ENCODE measurements at places on chromosomes 13 and 19.
A peak's percentile ranks its signal among the peaks of the same experiment; 100 is the strongest.

DNA sequence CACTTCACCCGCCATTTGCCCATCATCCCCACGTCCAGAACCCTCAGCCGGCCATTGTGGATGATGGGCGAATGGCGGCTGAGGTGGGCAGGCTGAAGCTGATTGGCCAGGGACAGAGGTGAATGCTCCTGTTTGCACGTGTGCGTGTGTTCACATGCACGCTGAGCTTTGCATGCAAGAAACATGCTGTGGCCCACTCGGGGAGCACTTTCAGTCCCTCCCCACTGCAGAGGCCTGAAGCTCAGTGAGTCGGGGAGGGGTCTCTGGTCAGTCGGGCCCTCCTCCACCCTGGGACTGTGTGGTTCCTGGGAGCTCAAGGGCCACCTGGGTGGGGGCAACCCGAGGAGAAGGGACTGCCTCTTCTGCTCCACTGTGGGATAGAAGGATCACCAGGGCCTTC is 24.9 kb downstream of the CEBPA start:
- DNase-seq: no peak

- no peak for DNase-seq
These were observed 36.5 kb downstream of the TSHZ3 start for GRCh38 chr19:31312677-31313244.

- no peak for DNase-seq
These were observed 8.2 kb downstream of the PROZ start for GRCh38 chr13:113166681-113167080.

DNA sequence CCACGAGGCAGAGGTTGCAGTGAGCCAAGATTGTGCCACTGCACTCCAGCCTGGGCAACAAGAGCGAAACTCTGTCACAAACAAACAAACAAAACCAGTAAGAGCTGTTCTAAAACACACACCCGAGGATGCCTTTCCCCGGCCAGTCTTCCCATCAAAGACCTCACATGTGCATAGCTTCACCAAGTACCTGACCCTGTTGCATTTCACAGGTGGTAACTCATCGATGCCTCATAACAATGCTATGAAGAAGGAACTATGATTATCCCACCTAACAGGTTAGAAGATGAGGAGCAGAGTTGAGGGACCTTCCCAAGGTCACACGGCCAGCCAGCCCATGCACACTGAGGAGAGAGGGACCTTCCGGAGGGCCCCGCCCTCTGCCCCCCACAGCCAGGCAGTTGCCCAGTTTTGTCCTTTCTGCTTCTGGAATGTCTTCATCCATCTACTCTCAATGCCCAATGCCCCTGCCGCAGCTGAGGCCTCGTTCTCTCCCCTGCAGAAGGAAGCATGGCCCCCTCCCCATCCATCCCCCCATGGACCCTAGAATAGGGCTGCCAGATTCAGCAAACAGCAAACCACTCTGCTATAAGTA is 16.8 kb upstream of the LENG8 start:
- no peak for DNase-seq

- DNase-seq: peak; percentile 30
These were observed 13.6 kb upstream of the ZNF611 start for GRCh38 chr19:52748336-52748950.

DNA sequence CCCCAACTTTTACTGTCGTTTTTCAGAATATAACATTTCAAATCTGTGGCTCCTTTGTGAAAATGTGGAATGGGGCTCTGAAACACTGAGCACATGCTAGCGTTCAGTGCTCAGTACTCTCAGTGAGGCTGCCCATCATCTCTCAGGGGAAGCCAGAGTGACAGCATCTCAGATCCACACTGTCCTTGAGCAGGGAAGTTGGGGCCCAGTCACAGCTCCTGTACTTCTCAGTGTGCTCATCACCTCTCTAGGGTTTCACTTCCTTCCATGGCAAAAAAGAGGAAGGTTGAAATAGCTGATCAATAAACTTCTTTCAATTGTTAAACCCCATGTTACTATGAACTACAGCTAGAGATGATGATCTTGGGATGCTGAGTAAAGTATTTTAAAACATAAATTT is 565.9 kb upstream of the SPRY2 start:
- no peak for DNase-seq

- no peak for DNase-seq
These were observed 193.3 kb downstream of the SLC7A1 start for GRCh38 chr13:29402166-29402636.

DNA sequence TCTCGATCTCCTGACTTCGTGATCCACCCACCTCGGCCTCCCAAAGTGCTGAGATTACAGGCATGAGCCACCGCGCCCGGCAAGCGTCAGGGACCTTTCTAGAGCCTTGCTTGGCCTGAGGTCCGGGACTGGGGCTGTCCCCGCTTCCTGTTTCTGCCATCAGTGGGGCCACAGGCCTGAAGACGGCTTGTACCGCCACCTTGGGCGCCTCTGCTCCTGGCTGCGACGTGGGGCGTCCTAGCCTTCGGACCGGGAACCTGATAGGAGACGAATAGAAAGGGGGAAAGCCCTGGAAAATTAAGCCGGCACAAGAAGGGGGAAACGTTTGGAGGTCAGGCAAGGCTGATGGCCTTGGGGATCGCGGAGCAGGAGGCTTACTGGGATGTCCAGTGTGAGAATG is 35.1 kb downstream of the RNF6 start:
- no peak for DNase-seq

DNA sequence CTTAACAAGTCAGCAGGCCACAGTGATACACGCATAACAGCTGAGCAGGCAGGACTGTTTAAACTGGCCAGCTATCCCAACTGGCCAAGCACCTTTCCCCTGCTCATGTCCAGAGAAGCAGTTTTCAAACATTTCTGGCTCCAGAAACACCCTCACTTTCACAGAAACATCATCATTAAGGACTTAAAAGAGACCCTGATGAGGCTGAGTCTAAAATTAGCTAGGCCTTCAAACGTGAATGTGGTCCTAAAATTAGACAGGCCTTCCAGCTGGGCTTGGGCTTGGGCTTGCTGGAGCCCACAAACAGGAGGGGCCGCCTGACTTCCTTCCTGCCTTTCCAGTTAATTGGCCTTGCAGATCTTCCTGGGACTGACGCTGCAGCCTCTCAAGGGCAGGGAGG is 334.2 kb downstream of the DNAJC15 start:
- no peak for DNase-seq

- no peak for DNase-seq
These were observed 34.4 kb downstream of the PIP5K1C start for GRCh38 chr19:3665681-3666544.

GRCh38 chr13:25302121-25302520 is 696 bp downstream of the NUP58 start:
- no peak for DNase-seq

DNA sequence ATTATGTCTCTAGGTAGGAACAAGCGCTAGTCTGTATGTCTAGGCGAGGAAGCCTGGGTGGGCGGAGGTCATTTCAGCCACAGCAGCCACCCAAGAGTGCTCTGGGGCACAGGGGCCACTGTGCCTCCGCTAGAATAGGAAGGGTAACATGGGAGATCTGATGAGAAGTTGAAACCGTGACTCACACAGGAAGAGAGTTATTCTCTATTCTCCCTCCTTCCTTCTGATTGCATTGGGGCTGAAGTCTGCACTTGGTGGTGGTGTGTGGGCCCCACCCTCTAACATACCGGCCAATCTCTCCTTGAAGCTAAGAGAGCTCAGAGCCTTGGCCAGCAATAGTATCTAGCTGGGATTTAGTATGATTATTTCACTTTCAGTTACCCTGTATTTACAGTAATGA is 20.3 kb upstream of the GGACT start:
- DNase-seq: no peak

- DNase-seq: no peak
These were observed at the start of gene LRRC25 for GRCh38 chr19:18397242-18398202. Gene LRRC25 (minus strand): TSS chr19:18397622. CDS start chr19:18396963, 659 bp downstream.
